ENCODE measurements at places on chromosomes 16 and 17. TPM values are rescaled to one million over a fixed set of nuclear protein-coding genes. Genes with fewer than 3 reads are reported as not detected.

DNA sequence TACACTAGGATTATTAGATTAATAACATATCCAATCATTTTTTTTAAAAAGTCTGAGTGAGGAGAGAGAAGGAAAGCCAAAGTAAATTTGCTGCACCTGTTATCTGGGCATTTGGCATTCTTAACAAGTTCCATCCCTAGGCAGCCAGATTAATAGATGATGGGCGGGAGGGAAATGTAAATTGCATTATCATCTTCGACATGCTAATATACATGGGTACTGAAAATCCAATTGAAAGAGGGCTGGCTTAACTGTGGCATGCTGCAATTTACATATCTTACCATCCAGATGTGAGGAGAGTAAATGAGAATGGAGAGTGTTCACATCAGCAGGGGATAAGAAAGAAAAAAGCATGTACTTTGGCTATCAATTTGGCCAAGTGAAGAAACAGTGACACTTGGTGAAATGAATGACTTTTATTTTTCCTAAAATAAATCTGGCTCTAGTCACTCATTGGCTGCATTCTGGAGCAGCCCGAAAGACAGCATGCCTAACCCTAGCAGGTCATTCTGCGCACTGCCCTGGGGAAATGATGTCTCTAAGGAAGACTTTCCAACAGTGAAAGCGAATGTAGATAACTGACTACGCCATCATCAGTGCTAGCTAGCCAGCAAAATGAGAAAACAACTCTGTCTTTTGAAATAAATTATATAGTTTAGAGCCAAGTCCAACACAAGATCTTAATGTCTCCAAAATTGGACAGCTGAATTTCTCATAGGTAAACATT lies 57.9 kb downstream of the HYDIN start:
- H3K27me3 ChIP-seq, result no peaks in the 10 kb centered on the region
- H3K4me1 ChIP-seq, result no peaks in the 10 kb centered on the region
- no peak for DNase-seq
- H3K27ac ChIP-seq, result no peak overlapping the region

GRCh38 chr17:41553176-41553575 lies 18.7 kb downstream of the KRT9 start:
- no peak for DNase-seq
- H3K27me3 ChIP-seq, result no peaks in the 10 kb centered on the region
- peaks cover 10% of the 10 kb centered on the region for H3K4me1 ChIP-seq
- no peak overlapping the region for H3K4me3 ChIP-seq
- no peaks in the 10 kb centered on the region for H3K36me3 ChIP-seq
- H3K27ac ChIP-seq, result no peak overlapping the region

Gene XPO6
- 84.6 TPM for total RNA-seq

Gene SLC16A13
- 2.6 TPM for total RNA-seq

Gene APOBR
- total RNA-seq, result 3.1 TPM
